ENCODE measurements at places on chromosomes 3 and 15.
A peak's percentile ranks its signal among the peaks of the same experiment; 100 is the strongest.

DNA sequence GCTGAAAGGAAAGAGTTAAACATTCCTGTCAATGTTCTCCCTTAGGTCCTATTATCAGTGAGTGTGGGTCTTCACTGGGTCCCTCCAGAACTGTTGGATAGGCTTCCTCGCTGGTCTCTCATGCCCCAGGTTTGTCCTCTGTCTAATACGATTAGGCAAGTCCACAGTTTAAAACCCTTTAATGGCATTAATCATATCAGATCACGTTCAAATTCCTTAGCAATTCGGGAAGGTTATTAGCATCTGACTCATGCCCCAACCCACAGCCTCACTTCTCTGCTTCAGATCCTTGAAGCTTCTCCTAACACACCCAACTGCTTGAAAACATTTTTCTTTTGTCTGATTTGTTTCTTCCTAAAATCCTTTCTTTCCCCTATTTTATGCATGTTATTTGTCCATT, 224.3 kb upstream of the ATP10A start:
- DNase-seq, result no peak

DNA sequence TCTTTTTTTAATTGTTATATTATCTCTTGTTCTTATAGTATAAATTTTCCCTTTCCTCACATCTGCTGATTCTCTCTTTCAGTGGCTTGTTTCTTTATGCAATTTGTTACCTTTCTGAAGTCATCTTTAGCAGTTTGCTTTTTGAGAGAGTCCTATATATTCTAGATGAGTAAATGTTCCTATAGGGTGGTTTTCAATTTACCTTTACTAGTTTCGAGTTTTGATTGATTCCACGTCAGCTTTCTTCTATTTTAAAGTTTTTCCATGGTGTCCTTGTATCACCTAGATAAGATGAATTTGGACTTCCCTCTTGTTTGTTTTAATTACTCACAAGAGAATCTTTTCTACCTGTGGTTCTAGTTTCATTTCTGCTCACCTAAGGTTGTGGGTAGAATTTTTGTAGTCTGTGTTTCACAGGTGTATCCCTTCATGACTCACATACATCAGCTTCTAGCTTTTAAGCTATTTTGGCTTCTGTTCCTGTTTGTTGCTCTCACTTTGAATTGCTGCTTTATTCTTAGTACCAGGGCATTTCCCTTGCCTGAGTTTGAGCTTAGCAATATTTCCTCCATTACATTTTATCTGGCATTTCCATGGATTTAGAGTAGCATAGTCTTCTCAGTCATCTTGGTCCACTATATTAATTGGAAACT, 6.4 kb downstream of the TEX9 start:
- no peak for DNase-seq

- peak; percentile 71 for DNase-seq
Observed at GRCh38 chr3:127172781-127173515, 20.0 kb upstream of the PRR23E start.

GRCh38 chr3:140756240-140757016, 78.6 kb downstream of the TRIM42 start:
- DNase-seq, result no peak

- DNase-seq, result no peak
Observed at GRCh38 chr3:66598168-66598567, 97.3 kb upstream of the LRIG1 start.
